Caki2 (cell line): ENCODE measurements at places on chromosomes 6 and 20.

DNA sequence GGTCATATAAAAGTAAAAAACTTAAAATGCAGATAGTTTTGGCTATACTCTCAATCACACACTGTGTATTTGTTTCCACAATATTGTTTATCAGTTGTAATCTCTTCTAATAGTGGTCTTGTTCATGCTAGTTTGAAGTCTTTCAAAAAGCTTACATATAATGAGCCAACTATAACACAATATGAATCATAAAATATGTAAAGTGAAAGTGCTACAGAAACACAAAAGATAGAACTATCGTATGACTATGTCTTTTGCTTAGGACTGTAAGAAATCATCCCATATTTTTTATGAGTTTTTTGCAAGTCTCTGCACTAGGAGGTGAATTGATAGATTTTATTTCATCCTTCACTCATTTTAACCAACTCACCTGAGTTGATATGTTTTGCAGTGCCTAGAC lies 136.0 kb downstream of the MMUT start:
- no peak for DNase-seq

GRCh38 chr6:155333414-155333813 lies 19.1 kb upstream of the TFB1M start:
- no peak for DNase-seq

- DNase-seq = no peak
Observed at GRCh38 chr20:12455148-12455547, 537.5 kb downstream of the BTBD3 start.

GRCh38 chr6:39934131-39934757 lies at the start of gene MOCS1:
MOCS1 (minus strand) TSS chr6:39934462; CDS start chr6:39934417, 45 bp downstream.
- peak; percentile 32 for DNase-seq

- DNase-seq = peak; percentile 64
Observed at GRCh38 chr6:76876922-76877553, 586.3 kb downstream of the HTR1B start.

GRCh38 chr20:1757606-1758512 lies 100.3 kb upstream of the SIRPG start:
- no peak for DNase-seq

DNA sequence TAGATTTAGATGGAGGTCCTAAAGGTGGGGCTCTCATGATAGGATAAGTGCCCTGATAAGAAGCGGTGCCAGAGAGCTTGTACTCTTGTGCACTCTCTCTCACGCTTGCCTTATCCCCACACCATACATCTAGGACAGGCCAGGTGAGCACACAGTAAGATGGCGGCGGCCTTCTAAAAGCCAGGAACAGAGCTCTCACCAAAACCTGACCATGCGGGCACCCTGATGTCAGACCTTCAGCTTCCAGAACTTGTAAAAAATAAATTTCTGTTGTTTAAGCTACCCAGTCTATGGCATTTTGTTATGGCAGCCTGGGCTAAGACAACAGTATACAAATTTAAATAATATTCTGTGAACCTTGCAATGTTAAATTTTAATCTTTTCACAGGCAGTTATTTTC lies 40.8 kb upstream of the CALHM6 start:
- DNase-seq = no peak

GRCh38 chr6:56450882-56451739 lies 191.6 kb downstream of the DST start:
- no peak for DNase-seq

GRCh38 chr20:12740647-12741046 lies 268.1 kb upstream of the SPTLC3 start:
- no peak for DNase-seq

GRCh38 chr6:158815379-158815724 lies 3.8 kb downstream of the EZR start:
- DNase-seq = no peak

DNA sequence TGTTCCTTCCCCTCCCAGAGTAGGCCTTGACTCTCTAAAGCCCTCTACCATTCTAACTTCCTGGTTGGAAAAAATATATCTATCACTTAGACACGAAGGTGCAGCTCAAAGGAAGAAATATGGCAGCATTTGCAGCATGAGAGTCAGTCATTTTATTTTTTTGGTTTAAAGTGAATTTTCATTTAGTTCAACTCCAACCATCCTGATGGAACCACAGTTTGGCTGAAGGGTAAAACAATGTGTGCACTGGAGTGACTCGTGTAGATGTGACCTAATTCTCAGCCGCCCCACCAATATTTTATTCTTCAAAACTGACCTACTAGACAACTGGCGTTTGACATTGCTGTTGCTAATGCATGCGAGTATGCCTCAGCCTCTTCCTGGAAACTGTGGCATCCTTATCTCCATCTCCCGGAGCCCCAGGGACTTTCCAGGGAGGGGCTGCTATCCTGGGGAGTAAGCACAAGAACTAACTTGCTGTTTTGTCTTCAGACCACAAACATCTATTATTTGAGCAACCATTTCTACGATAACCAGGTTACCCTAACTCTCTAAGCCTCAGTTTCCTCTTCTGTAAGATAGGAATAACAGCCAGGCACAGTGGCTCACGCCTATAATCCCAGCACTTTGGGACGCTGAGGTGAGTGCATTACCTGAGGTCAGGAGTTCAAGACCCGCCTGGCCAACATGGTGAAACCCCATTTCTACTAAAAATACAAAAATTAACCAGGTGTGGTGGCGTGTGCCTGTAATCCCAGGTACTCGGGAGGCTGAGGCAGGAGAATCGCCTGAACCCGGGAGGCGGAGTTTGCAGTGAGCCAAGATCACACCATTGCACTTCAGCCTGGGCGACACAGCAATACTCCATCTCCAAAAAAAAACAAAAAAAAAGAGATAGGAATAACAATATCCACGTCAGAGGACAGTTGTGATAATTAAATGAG lies 148.7 kb upstream of the JARID2 start:
- DNase-seq = no peak

DNA sequence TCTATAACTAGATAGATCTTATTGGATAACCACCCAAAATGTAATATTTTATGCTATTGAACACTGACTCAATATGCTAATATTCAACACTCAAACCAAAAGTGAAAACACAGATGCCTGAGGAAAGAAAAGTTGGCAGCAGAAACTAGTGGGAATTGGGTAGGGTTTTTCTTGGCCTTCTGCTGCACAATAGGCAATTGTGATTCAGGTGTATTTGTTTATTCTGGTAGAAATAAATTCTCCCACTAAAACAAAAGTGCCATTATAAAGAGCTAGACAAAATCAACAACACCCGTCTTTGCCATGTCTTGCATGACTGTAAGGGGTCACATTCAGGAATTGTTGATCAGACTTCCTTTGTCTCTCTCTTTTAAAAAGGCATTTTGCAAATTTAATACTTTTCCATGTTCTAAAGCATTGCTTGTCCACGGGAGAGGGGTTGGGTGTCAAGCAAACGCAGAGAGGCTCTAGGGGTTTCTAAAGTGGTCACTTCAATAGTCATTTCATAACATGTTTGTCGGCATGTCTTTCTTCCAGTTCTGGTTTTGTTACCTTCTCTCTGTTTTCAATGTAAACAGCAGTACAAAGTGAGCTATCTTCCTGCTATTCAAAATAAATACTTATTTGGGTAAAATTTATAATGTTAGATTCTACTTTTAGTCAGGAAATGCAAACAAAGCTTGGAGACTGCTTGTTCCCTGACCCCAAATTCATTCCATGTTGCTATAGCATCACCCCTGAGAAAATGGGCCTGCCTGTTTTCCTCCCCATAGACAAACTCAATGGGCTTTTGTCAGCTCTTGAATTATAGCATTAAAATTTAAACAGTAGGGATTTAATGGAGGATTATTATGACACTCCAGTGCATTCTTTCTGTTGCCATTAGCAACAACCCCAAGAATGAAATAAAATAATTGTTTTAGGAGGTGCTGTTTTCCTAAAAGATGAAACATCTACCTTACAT lies 217.0 kb upstream of the CCN2 start:
- DNase-seq = no peak

DNA sequence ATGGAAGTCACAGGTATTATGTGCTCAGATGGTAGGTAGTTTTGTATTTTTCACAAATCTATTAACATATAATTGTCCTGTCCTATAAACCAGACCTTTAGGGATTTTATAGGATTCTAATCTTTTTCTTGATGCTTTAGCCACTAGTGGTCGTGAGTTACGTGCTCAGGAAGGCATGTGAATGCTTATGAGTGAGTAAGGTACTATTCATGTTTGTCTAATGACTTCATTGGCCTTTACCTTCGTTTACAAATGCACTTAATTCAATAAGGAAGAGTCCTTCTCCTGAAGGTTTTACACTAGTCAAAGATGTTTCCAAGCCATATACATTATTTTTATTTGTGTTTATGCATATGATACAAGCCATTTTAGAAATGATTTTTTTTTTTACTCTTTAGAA lies 23.0 kb downstream of the PACRG start:
- peak; percentile 25 for DNase-seq

- peak; percentile 64 for DNase-seq
Observed at GRCh38 chr6:53302678-53303360, 45.9 kb downstream of the ELOVL5 start.

- DNase-seq = no peak
Observed at GRCh38 chr6:17688481-17688880, 18.2 kb downstream of the NUP153 start.

- no peak for DNase-seq
Observed at GRCh38 chr20:15887387-15887786, 685.9 kb downstream of the KIF16B start.

DNA sequence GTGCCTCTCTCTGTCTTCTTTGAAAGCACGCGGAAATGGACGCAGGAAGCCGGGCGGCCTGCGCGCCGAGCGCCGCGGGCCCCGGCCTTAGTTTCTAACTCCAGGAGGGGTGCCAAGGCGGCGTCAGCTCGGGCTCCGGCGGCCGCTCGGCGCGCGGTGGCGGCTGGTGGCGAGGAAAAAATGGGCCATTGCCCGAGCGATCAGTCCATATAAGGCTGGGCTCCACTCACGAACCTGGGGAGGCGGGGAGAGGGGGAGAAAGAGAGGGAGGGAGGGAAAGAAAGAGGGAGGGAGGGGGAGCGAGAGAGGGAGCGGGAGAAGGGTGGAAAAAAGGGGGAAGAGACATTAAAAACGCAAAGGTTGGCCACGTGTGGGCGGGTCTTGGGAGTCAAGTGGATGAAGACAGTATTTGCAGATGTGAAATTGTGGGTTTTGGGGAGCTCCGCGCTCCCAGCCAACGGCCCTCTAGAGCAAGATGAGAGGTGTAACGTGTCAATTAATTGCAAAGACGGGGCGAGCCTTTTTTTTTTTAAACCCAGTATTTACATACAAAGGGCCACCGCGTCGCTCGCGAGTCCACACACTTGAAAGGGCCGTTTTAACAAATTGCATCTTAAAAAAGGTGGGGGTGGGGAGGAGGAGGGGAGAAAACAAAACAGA lies at the start of gene NKX2-2:
Gene NKX2-2, minus strand, starts transcription at position 184 of the 660 bp plus-strand sequence. CDS start 395 bp downstream, outside the sequence.
- DNase-seq = peak; percentile 28

GRCh38 chr20:20204256-20204655 lies 151.9 kb downstream of the CFAP61 start:
- no peak for DNase-seq
